Endothelial cell of umbilical vein (primary cell): ENCODE measurements at places on chromosomes 1 and 21. TPM values are rescaled to one million over a fixed set of nuclear protein-coding genes. Genes with fewer than 3 reads are reported as not detected.

The C8A gene
- total RNA-seq, result not detected in 2 replicates

The OPRD1 gene
- not detected in 2 replicates for total RNA-seq

The COL24A1 gene
- total RNA-seq, result not detected in 2 replicates

The UBE4B gene
- total RNA-seq, result 54.5 and 56.7 TPM in 2 replicates

The USF1 gene
- total RNA-seq, result 56.7 and 57.9 TPM in 2 replicates

DNA sequence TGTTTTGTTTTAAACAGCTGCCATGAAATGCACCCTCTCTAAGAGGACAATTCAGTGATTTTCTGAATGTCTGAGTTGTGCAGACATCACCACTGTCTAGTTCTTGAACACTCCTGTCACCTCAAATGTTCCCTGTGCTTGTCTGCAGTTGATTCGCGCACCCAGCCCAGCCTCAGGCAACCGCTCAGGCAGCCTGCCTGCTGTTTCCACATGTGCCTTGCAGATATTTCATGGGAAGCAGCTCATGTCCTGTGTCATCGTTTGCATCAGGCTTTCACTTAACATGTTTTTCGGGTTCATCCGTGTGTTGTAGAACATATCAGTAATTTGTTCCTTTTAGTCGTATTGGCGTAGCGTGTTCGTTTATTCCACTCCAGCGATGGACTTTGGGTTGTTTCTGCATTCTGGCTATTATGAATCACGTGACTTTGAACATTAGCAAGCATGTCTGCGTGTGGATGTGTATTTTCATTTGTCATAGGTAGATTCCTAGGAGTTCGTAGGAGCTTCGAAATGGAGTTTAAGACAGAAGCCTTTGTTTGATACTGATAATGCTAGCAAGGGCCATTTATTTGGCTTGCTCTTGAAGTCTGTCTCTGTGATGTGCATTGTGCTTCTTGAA is 12.1 kb downstream of the ADARB1 start:
- H3K4me1 ChIP-seq, result peaks cover 9% of the 10 kb centered on the region
- no peak overlapping the region for H3K27ac ChIP-seq
- H3K4me3 ChIP-seq, result no peak overlapping the region
- H3K36me3 ChIP-seq, result no peaks in the 10 kb centered on the region
- DNase-seq, result no peak
- H3K27me3 ChIP-seq, result no peaks in the 10 kb centered on the region

GRCh38 chr1:197787623-197788536 is 12.6 kb upstream of the DENND1B start:
- H3K4me3 ChIP-seq, result no peak overlapping the region
- H3K4me1 ChIP-seq, result no peaks in the 10 kb centered on the region
- no peak for DNase-seq

DNA sequence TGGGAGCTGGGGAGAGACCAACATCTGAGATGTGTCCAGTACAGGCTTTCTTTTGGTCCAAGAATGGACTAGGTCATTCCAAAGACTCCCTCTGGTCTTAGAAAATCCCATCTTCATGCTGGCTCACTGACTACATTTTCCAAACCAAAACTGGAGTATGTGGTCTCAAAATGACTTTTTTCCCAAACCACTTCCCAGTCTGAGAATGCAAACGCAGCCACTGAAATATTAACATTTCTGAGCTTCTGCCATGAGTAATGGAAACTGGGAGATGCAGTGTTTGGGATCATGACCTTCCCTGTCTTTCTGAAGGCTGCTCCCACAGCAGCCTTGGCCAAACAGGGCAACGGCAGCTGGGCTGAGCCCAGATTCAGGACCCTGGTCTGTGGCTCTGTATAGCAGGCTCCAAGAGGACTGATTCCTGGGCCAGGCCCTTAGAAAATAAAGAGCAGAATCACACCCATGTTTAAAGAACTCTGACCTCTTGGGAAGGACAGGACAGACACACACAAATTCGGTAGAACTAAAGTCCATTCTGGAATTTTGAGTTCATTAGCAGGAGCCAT is 62.1 kb upstream of the CNTN2 start:
- no peak for DNase-seq
- H3K4me1 ChIP-seq, result no peaks in the 10 kb centered on the region
- H3K36me3 ChIP-seq, result no peaks in the 10 kb centered on the region
- peaks cover 5% of the 10 kb centered on the region for H3K27me3 ChIP-seq

DNA sequence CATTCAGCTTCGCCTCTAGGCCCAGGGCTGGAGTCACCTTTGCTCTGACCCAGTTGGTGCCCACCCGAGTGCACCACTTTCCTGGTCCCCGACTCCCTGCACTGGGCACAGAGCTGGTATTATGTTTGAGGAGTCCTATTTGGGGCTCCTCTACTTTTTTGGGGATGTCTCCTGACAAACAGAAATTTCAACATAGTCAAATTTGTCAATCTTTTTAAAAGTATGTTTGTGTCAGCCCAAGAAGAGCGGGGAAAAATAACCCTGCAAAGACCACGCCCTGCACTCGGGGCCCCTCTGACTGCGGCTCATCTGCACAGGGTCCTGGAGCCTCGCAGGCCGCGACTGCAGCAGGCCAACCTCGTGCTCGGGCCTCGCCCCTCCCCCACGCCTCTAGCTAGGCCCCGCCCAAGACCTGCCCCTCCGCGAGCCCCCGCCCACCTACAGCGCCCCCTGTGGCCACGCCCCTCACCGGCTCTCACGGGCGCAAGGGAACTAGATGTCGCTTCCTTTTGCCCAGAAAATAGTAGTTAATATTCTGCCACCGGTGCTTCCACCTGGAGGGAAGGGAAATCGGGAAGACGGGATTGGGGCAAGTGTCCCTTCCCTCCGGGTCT is 11.4 kb downstream of the FAM229A start:
- H3K27ac ChIP-seq, result peak overlapping the region; percentile 37
- H3K27me3 ChIP-seq, result no peaks in the 10 kb centered on the region
- no peak overlapping the region for H3K4me3 ChIP-seq
- no peaks in the 10 kb centered on the region for H3K36me3 ChIP-seq

DNA sequence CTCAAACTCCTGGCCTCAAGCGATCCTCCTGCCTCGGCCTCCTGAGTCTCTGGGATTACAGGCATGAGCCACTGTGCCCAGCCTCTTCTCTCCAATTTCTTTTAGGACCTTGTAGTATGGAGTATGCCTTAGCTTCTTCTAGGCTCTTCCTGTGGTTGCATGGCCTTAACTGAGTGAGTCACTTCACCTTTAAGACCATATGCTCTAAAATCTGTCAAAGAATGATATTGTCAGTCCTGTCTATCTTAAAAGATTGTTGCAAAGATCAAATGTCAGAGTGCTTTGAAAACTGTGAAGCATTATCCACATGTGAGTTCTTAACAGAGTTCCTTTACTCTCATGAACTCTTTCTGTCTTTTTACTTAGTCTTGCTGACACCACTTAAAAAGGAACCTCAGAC is 37.2 kb downstream of the ATP2B4 start:
- peaks cover 19% of the 10 kb centered on the region for H3K4me1 ChIP-seq
- DNase-seq, result no peak
- no peak overlapping the region for H3K4me3 ChIP-seq
- H3K27ac ChIP-seq, result peak overlapping the region; percentile 46
- H3K36me3 ChIP-seq, result peaks cover 2% of the 10 kb centered on the region

DNA sequence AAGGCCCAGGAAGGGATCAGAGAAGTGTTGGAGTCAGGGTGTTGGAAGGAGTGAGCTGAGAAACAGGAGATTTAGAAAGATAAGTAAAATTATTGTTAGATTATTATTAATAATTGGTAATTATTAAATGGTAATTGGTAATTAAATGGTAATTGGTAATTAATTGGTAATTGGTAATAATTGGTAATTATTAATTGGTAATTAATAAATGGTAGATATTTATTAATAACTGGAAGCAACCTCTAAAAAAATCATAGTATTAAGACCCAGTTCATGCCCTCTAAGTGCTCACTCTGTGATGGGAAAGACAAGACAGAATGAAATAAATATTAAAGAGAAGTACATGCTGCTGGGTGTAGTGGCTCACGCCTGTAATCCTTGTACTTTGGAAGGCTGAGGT is 13.8 kb upstream of the EPS15 start:
- H3K27me3 ChIP-seq, result no peaks in the 10 kb centered on the region
- DNase-seq, result no peak
- H3K36me3 ChIP-seq, result no peaks in the 10 kb centered on the region

DNA sequence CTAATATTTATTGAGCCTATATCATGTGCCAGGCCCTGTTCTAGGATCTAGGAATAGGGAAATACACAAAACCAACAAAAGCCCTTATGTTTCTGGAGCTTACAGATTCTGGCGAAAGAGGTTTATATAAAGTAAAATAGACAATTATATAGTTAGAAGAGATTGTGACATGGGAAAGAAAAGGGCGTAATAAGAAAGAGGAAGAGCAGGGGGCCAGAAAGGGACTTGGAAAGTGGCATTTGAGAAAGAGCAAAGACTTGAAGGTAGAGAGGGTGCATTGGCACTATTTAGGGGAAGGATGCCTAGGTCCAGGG is 322.5 kb upstream of the FAM78B start:
- no peaks in the 10 kb centered on the region for H3K4me1 ChIP-seq
- no peaks in the 10 kb centered on the region for H3K27me3 ChIP-seq
- no peaks in the 10 kb centered on the region for H3K36me3 ChIP-seq
- DNase-seq, result no peak
- H3K27ac ChIP-seq, result no peak overlapping the region

- no peaks in the 10 kb centered on the region for H3K36me3 ChIP-seq
- no peak overlapping the region for H3K4me3 ChIP-seq
- H3K4me1 ChIP-seq, result no peaks in the 10 kb centered on the region
- H3K27me3 ChIP-seq, result no peaks in the 10 kb centered on the region
Observed at GRCh38 chr1:31335007-31335406, 37.9 kb downstream of the FABP3 start.

DNA sequence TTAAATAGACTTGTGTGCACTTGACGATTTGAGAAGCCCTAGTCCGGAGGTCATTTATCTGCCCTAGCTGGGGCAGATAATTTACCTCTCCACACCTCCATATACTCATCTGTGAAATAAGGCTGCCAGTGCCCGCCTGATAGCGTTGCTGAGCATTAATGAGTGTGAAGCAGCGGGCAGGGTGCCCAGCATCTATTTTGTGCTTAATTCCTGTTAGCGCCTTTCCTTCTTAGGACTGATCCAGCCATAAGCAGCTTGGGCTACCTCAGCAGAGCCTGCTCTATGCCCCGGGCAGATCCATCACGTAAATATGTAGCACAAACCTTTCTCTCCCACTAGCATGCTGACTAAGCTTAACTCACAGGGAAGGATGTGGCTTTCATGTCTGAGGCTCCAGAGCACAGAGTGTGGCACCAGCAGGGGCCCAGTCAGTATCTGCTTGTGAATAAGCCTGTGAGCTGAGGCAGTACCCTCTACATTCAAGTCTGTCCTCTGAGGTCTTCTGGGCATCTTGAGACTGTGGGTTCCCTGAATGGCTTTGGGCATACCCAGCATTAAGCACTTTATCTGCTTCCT is 21.5 kb upstream of the RNF187 start:
- peaks cover 62% of the 10 kb centered on the region for H3K27me3 ChIP-seq
- peaks cover 4% of the 10 kb centered on the region for H3K4me1 ChIP-seq
- H3K4me3 ChIP-seq, result no peak overlapping the region

DNA sequence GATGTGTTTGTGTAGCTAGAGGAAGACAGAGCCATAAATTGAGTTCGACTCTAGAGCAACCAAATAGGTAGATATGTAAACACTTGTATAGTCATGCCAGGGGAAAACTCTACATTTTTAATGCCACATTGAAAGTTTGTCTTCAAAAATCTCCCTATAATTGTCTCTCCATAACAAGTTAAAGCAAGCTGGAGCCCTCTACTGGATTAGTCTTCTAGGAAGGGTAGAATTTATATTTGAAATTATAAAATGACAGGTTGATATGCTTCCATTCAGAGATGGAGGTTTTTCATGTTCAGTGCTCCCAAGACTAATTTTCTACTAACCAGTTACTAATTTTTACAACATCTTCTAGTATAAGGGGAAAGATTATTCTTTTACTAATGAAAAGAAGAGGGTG is 13.1 kb upstream of the COL24A1 start:
- H3K4me3 ChIP-seq, result no peak overlapping the region
- DNase-seq, result no peak
- no peaks in the 10 kb centered on the region for H3K27me3 ChIP-seq
- H3K4me1 ChIP-seq, result no peaks in the 10 kb centered on the region

DNA sequence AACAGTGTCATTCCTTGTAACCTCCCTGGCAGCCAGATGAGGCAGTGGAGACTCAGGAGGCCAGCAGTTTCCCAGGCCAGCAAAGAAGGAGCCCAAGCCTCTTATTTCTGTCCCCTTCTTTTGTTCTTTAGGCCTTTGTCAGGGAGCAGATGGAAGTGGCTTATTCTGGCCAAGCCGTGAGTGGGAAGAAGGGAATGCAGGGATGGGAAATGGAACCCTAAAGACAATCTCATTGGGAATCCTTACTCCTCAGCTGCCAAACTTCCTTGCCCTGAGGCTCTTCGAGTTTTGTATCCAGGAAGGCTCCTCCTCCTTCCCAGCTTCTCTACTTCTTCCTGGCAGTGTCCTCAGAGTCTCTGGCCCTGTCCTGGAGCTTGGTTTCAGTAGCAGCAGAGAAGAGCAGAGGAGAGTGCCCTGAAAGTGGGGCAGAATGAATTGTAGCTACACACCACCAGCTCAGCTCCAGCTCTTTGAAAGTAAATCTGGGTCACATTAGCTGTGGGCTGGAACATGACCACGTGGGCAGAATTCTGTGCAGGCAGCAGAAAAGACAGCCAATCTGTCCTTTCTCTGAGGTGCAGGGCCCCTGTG is 63.9 kb downstream of the NDUFS5 start:
- no peak overlapping the region for H3K4me3 ChIP-seq
- no peaks in the 10 kb centered on the region for H3K36me3 ChIP-seq
- H3K27ac ChIP-seq, result no peak overlapping the region
- no peaks in the 10 kb centered on the region for H3K27me3 ChIP-seq
- no peak for DNase-seq
- no peaks in the 10 kb centered on the region for H3K4me1 ChIP-seq

DNA sequence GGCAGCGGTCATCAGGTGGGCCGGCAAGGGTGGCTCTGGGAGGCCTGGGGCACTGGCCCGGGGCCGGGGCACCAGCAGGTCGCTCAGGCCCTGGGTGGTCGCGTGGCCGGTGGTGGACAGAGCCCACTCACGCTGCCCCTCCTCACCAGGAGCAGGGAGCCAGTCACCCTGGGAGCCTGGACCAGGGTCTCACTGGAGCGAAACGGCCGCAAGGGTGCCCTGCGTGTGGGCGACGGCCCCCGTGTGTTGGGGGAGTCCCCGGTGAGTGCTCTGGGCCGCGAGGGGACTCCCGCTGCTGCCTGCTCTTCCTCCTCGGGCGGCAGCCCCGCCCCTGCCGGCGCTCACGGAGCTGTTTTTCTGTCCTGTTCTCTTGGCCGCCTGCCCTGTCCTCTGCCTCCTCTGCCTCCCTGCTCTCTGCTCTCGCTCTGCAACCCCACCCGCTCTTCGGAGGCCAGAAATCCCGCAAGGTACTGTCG is 23.5 kb downstream of the RNF223 start:
- no peak overlapping the region for H3K4me3 ChIP-seq
- no peaks in the 10 kb centered on the region for H3K4me1 ChIP-seq
- no peaks in the 10 kb centered on the region for H3K27me3 ChIP-seq
- no peak for DNase-seq

DNA sequence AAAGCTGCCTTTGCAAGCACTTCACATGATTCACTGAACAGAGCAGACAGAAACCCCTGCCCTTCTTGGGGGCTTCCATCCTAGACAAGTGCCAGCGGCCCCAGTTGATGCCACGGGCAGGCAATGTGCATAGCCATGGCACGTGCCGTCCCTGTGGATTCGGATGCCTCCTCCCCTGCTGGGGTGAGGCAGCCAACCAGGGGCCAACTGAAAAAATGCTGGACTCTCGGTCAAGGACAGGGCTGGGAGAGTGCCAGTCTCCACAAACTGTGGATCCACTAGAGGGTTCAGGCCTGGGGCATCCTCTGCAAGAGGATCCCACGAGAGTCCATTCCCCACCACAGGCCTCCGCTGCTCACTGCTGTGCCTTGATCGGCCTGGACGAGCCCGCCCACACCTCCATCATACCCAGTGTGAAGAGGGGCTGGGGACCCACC is 3.8 kb downstream of the JMJD4 start:
- no peak overlapping the region for H3K4me3 ChIP-seq
- no peaks in the 10 kb centered on the region for H3K36me3 ChIP-seq
- no peak overlapping the region for H3K27ac ChIP-seq
- peaks cover 14% of the 10 kb centered on the region for H3K4me1 ChIP-seq
- DNase-seq, result no peak
- peaks cover 6% of the 10 kb centered on the region for H3K27me3 ChIP-seq
